Nephron progenitor cell (in vitro differentiated cells): ENCODE measurements at places on chromosomes 3 and 15.
A peak's percentile ranks its signal among the peaks of the same experiment; 100 is the strongest.

DNA sequence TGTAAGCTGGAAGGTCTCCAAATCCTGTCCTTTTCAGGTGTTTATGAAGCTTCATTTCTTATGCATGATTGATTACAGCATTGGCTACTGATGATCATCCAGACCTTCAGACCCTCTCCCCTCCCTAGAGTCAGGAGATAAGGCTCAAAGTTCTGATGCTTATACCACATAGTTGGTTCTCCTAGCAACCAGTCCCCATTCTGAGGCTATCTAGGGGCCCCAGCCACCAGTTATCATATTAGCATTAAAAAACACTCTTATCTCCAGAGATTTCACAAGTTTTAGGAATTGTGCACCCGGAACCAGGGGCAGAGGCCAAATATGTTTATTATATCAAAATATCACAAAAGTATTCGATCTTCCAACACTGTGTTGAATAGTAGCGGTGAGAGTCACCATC, 953.1 kb downstream of the FHIT start:
- no peak for DNase-seq

GRCh38 chr3:32510075-32510724, 7.5 kb upstream of the CMTM6 start:
- DNase-seq = peak; percentile 61

DNA sequence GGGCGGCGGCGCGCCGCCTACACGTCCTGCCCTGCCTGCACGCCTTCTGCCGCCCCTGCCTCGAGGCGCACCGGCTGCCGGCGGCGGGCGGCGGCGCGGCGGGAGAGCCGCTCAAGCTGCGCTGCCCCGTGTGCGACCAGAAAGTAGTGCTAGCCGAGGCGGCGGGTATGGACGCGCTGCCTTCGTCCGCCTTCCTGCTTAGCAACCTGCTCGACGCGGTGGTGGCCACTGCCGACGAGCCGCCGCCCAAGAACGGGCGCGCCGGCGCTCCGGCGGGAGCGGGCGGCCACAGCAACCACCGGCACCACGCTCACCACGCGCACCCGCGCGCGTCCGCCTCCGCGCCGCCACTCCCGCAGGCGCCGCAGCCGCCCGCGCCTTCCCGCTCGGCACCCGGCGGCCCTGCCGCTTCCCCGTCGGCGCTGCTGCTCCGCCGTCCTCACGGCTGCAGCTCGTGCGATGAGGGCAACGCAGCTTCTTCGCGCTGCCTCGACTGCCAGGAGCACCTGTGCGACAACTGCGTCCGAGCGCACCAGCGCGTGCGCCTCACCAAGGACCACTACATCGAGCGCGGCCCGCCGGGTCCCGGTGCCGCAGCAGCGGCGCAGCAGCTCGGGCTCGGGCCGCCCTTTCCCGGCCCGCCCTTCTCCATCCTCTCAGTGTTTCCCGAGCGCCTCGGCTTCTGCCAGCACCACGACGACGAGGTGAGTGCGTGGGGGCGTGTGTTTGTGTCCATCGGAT, 602 bp downstream of the TRIM71 start:
- peak; percentile 40 for DNase-seq

DNA sequence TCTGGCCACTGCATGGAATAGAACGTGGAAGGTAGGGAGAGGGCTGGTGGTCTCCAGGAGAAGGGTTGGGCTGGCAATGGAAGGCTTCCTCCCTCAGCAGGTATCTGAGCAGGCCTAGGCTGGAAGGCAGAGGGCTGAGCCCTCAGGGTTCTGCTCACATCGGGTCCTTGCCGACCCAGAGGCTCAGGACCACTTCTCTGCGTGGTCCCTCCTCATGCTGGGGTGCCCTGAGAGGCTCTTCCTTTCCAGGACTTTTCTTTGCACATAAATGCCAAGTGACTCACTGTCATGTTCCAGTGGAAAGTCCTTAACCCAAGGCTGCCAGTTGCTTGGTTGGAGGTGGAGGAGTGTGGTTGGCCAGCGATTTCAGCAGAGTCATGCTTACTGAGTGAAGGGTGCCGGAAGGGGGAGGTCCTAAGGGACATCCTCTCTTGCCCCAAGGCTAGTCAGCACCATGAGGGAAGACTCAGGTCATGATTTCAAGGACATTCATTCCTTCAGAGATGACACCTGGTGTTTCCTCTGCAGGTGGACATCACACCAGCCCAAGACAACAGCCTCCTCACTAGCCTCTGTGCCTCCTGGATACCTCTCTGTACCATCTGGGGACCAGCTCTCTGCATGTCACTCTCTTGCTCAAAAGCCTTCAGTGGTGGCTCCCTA, 8.2 kb downstream of the SLC6A6 start:
- DNase-seq = no peak

- DNase-seq = peak; percentile 82
Measured at GRCh38 chr15:70111203-70112073, 13.7 kb upstream of the TLE3 start.

DNA sequence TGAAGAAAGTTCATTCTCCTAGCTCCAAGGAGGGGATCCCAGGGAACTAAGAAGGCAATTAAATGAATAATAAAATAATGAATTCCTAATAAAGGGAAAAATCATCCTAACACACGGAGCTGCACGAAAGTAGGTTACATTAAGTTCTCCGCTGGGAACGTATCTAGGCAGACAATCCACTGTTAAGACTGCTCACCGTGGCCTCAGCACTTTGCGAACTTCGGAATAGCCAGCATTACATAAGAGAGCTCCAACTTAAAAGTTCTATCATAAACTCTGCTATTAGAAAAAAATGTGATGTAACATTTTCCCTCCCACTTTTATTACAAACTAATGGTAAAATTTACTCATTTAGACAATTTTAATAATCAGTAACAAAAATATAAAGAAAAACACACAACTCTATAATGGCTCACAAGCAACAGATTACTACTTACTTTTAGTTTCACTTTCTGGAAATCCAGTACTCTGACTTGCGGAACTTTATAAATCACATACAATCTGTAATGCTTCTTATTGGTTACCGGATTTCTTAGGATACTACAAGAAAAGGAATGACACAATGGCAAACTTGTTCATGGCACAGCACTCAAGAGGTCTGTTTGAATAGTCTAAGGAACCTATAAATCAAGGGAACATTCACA, 8.5 kb downstream of the SNRPA1 start:
- DNase-seq = no peak

DNA sequence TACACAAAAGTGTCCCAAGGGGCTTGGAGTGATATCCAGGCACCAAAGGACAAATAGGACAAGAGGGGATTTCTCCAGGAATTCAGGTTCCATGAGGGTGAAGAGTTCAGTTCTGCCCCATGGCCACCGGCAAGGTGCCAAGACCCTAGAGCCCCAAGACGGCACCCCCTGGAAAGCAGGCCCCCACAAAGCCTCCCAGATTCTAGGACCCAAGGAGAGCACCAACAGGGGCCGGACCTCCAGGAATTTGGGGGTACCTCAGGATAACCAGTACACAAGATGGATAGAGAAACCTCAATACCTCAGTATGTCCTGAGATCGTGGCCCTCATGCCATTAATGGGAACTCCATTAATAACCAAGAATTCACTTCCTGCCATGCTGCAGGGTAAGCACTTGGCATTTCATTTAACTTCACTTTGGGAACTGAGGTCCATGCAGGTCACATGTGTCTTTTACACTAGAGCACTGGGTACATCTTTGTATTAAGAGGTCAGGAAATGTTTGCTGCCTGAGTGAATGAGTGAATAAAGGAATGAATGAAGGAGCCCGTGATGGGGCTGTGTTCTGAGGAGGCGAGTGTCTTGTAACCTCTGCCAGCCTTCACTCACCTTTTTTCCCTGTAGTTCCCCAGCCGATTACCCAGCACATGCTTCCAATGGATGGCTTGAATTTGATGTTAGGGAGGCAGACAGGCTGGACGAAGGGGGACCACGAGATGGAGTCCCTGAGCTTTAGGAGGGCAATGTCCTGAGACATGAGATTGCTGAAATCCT, 15.5 kb upstream of the PRSS50 start:
- DNase-seq = no peak

- no peak for DNase-seq
Measured at GRCh38 chr3:112464264-112464663, 35.0 kb downstream of the BTLA start.

GRCh38 chr3:111595232-111595631, at the start of gene ZBED2:
TSS of gene ZBED2 (minus strand) at chr3:111595346. CDS start at chr3:111594201, 1,145 bp downstream.
- no peak for DNase-seq

GRCh38 chr3:10312391-10312790, 8.5 kb downstream of the SEC13 start:
- DNase-seq = no peak

- no peak for DNase-seq
Measured at GRCh38 chr15:25095179-25095578, 140.4 kb downstream of the SNRPN start.

DNA sequence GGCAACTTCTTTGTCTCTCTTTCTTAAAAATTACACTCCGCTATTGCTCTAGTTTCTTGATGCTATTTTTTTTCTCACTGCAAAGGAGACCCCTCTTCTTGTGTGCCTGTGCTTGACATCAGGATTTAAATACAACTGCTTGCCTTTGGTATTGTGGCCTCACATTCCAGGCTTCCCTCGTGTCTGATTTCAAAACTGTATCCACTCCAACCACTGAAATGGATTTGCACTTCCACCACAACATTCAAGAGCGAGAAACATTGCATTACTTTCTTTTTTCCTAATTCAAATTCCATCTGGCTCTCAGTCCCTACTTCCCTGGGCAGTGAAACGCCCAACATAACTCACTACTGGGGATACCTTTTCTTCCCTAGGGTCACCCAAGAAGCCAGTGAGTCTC, 50.4 kb upstream of the PXYLP1 start:
- DNase-seq = no peak

DNA sequence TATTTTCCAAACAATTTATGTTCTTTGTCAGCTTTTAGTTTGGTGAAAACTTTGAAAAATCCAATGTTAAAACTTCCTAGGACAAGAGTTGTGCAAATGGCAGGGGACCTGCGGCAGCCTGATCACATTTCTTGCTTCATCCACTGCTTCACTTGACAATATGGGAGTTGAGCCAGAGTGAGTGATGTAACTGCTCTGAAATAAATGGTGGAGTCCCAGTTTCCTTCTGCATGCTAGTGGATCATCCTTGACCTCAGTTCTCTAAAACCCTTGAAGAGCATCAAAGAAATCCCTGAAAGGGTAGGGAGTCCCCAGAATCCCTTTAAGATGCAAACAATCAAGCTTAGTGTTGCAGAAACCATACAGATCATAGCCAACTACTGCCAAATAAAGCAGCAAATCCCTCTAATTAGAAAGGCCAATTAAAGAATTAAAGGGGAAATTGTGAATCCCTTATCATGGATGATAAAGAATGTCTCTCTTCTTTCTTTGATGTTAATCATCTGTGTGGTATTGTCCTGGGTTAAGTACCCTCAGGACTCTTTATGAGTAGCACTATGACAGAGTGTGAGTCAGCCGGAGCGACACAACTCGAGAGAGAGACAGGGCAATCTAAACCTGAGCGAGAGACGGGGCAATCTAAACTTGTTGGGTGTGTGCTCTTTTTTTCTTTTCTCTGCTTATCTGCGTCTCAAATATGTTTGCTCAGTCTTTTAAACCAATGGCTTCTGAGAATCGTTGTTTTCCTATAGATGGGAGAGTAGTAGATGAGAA, 41.8 kb upstream of the GAP43 start:
- DNase-seq = no peak

- DNase-seq = no peak
Measured at GRCh38 chr15:52730173-52730572, 51.0 kb upstream of the ATOSA start.

GRCh38 chr15:78034495-78035191, 42.9 kb downstream of the TBC1D2B start:
- peak; percentile 44 for DNase-seq

DNA sequence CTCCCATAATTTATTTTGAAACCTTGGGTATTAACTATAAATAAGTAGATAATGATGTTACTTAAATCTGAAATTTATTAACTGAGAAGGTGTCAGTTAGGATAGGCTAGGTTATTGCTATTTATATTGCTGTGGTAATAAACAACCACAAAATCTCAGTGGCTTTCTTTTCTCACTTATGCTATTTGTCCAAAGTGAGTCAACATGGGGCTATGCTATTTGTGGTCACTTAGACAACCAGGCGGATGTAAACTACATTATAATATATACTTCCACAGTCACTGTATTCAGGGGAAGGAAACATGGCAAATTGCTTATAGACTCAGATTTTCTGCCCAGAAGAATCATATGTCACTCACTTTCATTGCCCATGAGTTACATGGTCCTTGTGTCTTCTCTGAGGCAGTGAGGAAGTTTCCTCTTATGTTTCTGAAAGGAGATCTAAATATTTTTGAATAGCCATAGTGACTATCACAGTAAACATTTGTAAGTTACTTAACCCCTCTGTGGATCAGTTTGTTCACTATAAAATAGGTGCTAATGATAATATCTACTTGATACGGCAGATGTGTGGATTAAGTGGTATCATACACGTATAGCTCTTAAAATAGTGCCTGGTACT, 19.8 kb downstream of the HMG20A start:
- DNase-seq = no peak

- DNase-seq = no peak
Measured at GRCh38 chr15:74364936-74365597, 2.4 kb downstream of the CYP11A1 start.

- no peak for DNase-seq
Measured at GRCh38 chr3:43907508-43907858, 216.7 kb downstream of the ABHD5 start.

DNA sequence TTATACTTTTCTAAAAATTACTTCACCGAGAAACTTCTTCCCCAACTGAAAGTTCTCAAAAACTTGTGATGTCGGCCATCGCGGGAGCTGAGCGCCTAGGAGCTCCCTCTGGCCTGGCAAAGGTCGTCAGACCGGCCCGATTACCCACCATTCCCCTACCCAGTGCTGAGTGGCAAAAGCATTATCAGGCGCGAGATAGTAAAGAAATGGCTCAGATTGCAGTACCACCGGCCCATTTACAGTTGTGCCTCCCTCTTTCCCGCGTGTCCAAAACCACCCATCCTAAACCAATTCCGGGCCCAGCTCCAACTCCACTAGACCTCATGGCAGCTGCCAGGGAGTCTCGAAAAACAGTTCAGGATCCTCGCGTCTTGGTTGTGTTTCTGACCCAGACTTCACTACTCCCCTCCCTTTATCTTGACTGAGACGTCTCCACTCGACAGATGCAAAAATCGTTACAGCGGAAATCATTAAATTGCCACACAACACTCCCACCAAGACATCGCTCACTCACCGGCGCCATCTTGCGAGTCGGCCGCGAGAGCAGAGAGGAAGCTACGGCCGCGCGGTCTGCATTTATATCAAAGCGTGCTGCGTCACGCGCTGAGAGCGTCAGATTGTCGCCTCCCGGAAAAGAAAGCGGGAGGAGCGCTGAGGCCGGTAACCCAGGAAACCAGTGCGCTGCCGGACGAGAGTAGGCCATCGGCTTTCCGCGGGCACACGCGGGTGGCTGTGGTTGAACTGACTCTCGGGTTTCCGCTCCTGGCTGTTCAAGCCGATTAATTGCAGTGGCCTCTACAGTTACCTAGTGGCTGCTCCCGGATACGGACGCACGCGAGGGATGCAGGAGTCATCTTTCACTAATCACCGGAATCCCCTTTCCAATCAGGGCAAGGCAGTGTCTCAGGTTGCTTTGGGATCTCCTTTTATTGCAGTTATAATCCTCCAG, at the start of gene RPL22L1:
TSS of gene RPL22L1 (minus strand) at position 551 of the 949 bp plus-strand sequence. CDS start at position 523, 28 bp downstream.
- DNase-seq = peak; percentile 88

- DNase-seq = no peak
Measured at GRCh38 chr3:30649572-30650318, 43.3 kb downstream of the TGFBR2 start.
